ENCODE measurements at places on chromosomes 3 and 15.

DNA sequence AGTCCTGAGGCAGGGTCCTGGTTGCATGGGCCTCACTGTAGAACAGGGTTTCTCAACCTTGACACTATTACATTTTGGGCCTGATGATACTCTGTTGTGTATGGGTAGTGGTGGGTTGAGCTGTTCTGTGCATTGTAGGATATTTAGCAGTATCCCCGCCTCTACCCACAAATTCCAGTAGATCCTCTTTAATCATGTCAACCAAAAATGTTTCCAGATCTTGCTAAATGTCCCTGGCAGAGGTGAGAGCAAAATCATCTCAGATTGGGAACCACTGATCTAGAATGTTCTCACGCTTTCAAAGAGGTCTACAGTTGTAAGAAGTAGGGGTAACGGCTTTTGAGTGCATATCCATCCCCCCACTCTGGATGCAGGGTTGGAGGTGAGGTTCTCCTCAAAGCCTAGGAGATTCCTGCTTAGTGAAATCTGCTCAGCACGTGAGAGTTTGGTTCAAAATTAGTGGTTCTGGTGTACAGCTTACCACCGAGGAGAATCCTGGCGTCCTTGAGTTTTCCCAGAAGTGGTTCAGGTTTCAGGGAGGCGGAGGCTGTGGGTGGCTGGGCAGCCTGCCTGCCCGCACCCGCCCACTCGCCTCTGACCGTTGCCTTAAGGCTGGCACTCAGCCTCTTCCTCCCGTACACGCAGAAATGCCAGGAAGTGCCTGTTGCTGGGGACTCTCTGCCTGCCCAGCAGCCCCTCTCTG lies 5.3 kb downstream of the ACVR2B start:
- no peak for DNase-seq

DNA sequence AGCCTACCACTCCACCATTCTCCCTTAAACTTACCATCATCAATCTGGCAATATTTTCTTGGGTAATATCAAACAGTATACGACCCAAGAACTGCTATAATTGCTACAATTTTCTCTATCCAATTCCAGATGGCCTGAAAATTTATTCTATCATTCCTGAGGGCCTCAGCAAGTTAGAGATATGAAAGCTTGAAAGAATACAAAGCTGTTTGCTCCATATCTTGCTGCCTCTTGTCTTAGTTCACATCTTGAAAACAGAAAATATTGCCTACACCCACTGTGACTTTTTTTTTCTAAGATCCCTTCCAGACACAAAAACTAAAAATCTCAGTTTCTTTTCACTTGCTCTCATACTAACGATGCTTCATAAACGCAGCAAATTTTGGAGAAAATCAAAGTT lies 898.9 kb downstream of the OTOL1 start:
- no peak for DNase-seq

GRCh38 chr15:65424683-65425082 lies 1.9 kb upstream of the IGDCC4 start:
- no peak for DNase-seq

DNA sequence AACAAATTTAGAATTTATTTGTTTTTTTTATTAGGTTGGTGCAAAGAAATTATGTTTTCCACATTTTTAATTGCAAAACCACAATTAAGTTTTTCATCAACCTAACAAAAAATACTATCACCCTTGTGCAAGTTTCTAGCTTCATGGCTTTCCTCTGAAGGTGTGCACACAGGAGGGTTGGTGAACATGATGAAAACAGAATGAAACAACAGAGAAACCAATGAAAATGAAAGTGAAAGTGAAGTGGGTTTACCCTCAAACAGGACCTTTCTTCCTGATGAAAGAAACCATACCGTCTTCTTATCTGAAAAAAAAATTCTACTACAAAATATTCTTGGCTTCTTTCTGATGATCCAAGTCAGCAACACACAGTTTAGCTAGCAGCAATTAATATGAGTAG lies 71.9 kb upstream of the FEZF2 start:
- DNase-seq, result no peak

Data from NT2/D1 (cell line).